Stimulated activated CD4-positive, alpha-beta T cell treated with anti-CD3 and anti-CD28 coated beads, Interleukin-4, amount 100 ng/mL, for 24 hours (primary cell): ENCODE measurements at places on chromosomes 3 and 15.

DNA sequence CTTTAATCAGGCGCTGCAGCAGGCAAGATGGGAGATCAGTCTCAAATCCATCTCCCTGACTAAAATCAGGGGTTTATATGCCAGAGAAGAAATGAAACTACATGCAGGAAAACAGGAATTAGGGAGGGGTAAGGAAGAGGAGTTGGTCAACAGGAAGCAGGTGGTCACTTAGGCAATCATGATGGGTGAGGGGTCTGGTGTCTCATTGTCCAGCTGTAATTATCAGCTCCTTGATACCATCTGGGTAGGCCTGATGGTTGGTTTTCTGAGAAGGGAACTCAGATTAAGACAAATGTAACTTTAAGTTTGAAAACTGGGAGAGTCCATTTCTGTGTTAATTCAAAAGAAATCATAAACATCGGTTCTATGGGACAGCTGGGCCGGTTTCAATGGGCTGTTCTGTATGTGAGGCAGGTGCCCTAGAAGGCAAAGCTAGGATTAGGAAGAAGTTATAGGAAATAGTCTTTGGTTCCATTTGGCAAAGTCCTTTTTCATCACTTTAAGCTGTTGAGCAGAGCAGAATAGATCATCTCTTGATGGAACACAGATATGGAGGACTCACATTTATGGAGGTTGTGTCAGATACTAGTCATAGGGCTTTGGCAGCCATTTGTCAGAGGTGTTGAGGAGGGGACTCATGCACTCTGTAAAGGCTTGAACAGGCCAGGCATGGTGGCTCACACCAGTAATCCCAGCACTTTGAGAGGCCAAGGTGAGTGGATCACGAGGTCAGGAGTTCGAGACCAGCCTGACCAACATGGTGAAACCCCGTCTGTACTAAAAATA, 149.4 kb downstream of the VGLL4 start:
- DNase-seq = no peak

DNA sequence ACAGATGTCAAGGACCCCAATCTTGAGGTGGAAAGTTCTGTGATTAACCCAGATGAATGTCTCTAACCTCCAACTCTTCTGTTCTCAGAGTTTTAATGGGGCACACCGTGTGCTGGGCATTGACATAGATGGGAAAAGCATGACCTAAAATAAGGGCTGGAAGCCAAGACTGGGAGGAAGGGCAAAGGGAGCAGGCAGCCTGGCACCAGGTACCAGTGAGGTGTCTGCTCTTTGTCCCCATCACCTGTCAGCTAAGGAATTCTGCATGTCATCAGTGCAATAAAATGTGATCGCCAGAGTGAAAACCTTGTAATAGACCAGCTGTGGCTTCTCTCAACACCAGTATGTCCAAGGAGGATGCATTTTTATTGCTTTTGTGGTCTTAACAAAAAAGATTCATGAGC, 143.5 kb upstream of the TPM1 start:
- no peak for DNase-seq

DNA sequence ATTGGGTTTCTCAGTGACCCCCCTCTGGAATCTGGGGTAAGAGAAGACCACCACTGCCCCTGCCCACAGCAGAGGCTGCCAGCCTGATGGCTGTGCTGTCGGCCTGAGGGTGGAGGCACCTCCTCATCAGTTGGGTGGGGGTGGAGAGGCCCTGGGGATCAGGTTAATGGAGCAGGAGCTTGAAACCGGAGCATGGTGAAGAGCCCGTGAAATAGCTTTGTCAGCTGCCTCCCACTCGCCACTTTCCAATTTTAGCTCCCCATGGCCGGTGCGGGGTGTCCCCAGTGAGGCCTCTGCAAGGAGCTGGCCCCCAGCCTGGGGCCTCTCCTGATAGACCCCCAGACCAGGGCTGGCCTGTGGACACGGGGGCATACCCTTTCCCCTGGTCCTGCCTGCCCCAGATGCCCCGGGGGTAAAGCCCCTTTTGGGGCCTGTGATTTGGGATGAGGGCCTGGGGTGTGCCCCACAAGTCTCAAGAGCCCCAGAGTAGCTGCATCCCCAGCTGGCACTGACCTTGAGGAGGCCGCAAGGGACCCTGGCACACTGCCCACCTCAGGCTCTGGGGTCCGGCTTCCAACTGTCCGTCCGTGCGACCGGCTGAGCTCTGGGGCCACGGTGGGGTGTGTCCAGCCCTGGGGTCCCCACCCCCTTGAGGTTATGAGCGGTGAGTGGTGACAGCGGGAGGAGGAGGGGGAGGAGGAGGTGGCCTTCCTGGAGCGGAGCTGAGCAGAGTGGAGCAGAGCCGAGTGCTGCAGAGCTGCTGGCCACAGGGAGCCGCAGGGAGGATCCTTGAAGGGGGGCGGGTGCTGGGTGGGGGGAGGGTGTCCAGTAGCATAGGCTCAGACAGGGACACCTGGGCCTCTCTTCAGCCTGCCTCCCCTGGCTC, at the start of gene HHATL:
Gene HHATL (minus strand): TSS at position 733 of the 886 bp plus-strand sequence. CDS start 1,972 bp downstream, outside the sequence.
- no peak for DNase-seq

DNA sequence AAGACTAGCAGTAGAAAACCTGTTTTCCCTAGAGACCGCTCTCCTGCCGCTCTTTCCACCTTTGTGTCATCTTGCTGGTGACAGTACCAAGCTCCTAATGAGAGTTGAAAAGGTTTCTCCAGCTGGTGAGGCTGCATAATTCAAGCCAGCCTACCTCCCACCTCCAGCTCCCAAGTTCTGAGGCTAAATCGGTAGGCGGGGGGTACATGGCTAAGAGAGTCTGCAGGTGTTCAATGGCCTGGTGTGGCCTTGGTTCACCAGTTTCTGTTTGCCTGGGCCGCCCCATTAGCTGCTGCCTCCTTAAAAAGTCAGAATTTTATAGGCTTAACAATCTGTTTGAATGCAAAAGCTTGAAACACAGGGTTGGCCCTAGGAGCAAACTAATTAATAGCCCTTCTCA, 262.8 kb downstream of the SLCO3A1 start:
- DNase-seq = no peak

- no peak for DNase-seq
Measured at GRCh38 chr15:100881573-100882336, 2.1 kb downstream of the ALDH1A3 start.

DNA sequence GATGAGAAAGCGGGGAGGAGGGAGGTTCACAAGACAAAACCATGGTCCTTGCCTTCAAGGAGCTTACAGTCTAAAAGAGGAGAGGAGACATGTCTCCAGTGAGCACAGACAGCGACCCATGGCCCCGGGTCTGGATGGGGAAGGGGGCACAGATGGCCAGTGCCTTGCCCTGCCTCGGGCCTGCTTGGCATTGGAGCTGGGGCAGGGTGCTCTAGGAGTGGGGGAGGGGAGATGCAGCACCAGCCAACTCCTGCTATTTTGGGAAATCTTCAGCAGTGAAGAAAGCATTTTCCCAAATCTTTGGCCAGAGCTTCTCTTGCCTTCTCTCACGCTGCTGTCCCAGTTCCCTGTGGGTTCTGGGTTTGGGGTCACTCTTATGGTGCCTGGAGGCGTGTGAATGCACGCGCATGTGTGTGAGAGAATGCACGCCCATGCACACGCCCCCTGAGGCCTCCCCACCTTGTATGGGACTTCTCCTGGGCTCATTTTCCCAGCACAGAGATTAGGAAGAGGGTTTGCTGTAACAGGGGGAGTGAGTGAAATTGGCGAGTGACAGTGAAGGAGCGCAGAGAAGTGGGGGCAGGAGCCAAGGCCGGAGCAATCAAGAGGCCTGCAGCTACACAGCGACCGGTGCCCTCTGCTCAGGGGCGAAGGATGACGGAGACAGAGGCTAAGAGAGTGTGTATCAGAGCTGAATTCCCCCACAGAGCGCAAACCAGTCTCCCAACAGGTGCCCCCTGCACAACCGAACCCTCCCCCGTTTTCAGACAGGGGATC, 71.5 kb downstream of the SEMA5B start:
- DNase-seq = no peak

- DNase-seq = no peak
Measured at GRCh38 chr15:60572541-60573421, 93.8 kb upstream of the ICE2 start.

DNA sequence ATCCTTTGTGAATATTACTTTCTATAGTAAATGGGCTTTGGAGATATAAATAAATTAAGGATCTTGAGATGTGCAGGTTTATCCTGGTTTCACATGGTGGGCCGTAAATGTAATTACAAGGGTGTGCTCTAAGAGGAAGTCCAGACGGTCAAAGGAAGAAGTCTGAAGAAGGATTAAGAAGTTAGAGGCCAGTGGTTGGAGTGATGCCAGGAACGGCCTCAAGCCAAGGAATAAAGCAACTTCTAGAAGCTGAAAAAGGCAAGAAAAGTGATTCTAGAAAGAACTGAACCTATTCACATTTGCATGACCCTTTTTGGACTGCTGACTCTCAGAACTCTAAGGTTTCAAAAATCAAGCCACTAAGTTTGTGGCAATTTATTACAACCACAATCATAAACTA, 981.3 kb upstream of the ALCAM start:
- DNase-seq = no peak

- no peak for DNase-seq
Measured at GRCh38 chr3:146818866-146819265, 213.7 kb upstream of the PLSCR5 start.

- no peak for DNase-seq
Measured at GRCh38 chr15:99918072-99918471, 184.8 kb upstream of the LYSMD4 start.

DNA sequence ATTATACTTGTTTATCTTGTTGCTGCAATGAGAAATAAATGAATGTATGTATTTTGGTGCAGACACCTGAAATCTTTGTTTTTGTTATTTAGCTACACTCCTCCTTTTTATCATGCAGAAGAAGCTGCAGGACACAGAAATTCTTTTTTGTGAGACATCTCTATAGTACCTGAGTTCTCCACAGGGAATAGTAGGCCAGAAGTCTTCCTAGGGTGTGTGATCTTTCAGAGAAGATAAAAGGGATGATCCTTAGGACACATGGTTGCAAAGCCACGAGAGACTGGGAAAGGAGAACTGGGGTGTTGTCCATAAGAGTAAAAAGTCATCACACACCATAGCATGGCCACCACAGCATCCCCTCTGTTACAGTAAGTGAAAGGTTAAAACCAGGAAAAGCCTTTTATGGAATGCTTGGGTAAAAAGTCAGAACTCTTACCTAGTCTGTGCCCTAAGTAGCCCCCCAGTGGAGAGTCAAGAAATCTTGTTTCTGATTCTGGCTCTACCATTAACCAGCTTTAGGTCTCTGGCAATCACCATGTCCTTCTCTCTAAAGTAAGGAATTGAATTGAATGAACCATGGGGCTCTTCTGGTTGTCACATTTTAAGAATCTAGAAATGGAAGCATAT, 31.9 kb upstream of the ADGRG7 start:
- DNase-seq = no peak

- DNase-seq = no peak
Measured at GRCh38 chr3:66138336-66139313, 82.2 kb upstream of the SLC25A26 start.

- no peak for DNase-seq
Measured at GRCh38 chr15:47804733-47805132, 87.4 kb downstream of the SEMA6D start.

DNA sequence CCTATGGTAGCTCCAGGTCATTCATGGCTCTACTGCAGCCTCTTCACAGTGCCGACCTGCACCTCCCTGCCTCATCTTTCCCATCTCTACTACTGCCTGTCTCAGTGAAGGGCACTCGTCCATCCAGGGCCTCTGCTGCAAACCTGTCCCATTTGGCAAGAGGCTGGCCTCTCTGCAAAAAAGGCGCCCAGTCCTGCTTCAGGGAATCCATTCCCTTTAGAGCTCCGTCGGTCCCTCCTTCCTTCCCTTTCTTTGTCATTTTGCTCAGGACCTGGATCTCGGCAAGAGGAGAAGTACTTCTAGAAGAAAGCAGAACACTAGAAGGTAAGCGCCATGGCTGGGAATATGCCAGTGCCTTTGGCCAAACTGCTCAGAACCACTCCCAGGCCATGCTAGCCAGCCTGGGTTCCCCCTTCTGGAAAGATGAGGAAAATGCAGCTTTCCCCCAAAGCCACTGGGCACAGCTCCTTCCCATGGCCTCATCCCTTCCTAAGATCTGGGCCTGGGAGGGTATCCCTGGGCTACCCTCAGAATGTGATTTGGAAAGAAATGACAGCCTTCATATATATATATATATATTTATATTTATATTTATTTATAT, 6.4 kb upstream of the ISL2 start:
- no peak for DNase-seq

DNA sequence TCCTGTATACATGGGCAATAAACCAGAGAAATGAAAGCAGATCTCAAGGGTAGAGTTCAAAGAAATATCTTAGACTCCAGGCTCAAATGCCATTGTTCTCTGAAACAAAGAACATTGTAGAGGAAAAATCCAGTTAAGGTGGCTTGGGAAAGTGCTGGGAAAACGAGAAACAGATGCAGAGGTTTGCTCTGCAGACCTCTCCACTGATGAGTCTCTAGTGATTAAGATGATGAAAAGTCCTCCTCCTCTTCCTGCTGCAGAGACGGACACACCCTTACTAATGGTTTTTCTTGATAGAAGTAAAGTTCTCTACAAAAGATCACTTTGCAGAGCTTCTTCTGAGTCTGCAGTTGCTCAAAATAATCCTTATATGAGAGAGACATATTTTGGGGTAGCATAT, 264.7 kb downstream of the GABRG3 start:
- no peak for DNase-seq

DNA sequence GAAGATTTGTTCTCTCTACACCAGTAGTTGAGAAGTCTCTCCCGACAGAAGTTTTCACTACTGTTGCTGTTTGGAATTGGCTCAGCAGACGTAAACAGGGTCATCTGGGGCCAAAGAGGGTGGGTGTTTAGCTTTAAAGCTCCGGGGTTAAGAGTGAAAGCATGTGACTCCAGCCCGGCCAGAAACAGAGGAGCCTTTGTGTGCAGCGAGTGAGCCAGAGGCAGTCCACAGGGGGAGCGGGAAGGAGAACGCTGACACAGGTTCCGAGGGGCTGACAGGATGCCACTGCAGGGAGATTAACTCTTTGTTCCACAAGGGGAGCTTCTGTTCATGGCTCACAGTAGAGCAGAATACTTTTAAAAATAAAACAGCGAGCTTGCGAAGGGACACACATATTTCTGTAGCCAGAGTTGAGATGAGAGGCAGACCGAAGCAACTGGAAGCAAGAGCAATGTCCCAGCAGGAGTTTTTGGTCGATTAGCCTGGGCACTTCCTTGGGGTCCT, 26.9 kb downstream of the BMF start:
- DNase-seq = no peak

DNA sequence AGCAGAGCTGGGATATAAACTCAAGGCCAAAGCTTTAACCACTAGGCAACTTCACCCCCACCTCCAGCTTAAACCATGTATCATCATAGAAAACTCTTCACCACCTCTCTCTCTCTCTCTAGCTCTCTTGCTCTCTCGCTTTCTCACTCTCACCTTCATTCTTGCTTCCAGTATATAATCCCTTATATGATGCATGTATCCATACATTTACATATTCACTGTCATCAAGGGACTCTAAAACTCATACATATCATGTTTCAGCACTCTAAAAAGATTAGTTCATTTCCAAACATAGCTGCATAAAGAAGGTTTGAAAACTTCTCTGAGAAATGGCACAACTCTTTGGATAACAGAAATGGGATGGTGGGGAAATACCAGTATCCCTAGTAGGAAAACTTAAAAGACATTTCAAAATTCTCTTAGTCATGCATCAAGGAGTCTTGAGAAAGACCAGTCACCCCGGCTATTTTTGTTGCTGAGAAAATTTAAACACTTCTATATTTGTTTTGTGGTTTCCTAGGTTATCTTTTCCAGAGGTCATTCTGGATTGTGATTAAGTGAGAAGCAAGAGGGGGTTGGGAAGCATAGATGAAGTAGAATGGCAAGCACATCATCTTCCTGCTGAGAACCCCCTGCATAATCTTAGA, 447.8 kb upstream of the THBS1 start:
- no peak for DNase-seq
